ENCODE measurements at places on chromosomes 2 and 18.

DNA sequence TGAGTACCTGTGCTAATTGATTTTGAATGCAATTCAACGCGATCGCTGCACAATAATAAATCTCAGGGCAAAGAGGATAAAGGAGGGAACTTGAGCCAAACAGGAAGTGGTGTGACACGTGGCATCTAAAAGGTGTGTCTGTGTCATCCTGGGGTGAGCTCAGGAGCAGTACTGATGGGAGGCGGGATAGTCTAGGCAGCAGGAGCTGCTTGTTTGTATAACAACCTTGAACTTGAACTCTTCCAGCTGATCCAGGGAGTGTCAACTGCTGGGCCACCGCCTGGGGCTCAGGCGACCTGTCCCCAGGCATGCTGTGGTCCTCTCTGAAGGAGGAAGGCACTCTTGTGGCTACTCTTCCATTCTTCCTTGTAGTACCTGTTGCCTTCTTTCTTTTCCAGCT, 61.2 kb downstream of the BOD1L2 start:
- no peak for DNase-seq

- DNase-seq, result no peak
Observed at GRCh38 chr18:80246445-80247392, 595 bp downstream of the PARD6G start.

GRCh38 chr2:13611939-13612338, 895.2 kb downstream of the TRIB2 start:
- DNase-seq, result no peak

- no peak for DNase-seq
Observed at GRCh38 chr2:7829241-7829640, 852.6 kb upstream of the ID2 start.

- DNase-seq, result no peak
Observed at GRCh38 chr2:45237850-45238542, 228.7 kb upstream of the SIX2 start.

GRCh38 chr18:12282442-12283039, 25.5 kb upstream of the TUBB6 start:
- no peak for DNase-seq

DNA sequence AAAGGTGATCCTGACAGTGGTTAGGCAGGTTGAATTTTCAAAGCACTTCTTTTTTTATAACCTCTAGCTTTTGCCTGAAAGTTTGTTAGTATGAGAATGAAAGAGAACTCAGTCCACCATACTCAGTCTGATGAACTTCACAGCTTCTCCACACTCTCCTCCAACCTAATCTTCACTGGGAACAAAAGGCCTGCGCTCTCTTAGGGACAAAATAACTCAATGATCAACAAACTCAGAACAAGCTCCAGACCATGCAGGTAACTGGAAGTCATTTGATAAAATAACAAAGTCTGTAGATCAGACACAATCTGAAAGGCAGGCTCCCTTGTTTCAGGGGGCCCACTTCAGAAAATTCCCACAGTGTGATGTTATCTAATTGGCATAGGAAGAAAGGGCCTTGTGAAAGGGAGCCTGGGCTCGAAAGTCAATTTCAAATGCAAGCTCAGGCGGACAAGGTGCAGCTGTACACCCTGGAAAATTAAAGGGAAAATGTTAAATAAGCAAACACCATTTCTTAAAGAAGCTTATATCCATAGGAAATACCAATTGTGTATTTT, 142.2 kb downstream of the STK39 start:
- DNase-seq, result no peak

DNA sequence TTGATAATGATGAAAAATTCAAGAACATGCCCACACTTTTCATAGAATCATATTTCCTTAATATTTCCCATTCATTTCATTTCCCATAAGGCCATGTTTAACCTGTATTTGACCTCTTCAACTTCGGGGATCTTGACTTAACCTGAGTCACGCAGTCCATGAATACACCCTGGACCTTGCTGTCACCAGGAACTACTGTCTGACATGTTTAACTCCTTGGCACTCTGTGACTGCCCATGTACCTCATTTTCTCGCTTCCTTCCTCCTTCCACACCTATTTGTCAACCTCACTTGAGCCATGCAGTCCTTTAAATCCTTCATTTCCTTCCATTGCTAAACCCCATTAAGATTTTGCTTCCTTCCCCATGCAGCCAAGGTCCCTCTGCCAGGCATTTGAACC, 16.3 kb downstream of the ABCB11 start:
- no peak for DNase-seq

GRCh38 chr2:174688079-174688478, 76.2 kb downstream of the CHRNA1 start:
- DNase-seq, result no peak

DNA sequence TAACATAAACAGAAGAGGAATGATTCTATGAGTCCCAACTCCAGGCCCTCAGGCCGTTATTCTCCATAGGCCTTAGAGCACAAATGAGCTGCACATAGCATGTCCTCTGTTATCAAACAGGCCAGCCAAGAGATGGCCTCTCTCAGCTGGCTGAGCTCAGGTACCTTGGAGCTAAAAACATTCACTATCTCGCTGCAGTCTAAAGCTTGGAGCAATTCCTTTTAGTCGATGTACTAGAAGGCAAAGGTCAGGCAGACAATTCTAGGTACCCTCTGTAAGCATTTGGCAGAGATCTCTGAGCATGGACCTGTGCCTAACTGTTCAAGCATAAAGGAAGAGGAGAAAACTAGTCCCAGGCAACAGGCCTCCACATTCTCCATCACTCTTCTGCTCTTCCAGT, 38.0 kb upstream of the ATL2 start:
- DNase-seq, result no peak

DNA sequence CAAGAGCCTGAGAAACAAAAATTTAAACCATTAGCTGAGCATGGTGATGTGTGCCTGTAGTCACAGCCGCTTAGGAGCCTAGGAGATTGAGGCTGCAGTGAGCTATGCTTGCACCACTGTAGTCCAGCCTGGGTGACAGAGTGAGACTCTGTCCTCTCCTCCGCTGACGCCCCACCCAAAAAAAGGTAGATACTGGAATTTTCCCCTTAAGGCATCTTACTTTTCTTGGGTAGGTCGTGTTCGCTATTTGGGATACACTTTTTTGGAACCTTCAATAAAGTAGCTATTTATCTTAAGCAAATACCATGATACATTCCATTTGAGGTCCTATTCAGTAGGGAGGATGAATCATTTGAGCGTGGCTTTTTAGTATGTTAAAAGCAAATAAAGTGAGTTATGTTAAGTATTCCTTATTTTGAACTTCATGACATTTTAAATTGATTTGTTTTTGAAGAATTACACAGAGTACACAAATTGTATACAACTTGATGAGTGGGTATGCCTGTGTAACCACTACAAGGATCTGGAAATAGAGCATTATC, 38.7 kb downstream of the RALBP1 start:
- DNase-seq, result no peak

DNA sequence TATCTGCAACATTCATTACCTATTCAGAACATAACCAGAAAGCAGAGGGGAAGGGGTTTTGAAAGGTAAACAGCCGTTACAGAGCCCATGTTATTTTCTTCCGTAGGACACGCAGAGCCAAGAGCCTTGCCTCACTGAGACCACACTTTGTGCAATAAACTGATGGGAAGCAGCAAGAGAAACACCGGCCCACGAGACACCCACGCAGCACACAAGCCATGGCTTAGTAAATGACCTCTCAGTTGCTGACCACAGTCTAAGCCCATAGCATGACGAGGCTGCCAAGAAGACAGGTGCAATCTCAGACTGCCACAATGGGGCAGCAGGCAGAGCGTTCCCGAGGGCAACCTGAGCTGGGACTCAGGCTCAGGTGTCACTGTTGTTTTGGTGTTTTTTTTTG, 59.6 kb downstream of the CABYR start:
- DNase-seq, result no peak

DNA sequence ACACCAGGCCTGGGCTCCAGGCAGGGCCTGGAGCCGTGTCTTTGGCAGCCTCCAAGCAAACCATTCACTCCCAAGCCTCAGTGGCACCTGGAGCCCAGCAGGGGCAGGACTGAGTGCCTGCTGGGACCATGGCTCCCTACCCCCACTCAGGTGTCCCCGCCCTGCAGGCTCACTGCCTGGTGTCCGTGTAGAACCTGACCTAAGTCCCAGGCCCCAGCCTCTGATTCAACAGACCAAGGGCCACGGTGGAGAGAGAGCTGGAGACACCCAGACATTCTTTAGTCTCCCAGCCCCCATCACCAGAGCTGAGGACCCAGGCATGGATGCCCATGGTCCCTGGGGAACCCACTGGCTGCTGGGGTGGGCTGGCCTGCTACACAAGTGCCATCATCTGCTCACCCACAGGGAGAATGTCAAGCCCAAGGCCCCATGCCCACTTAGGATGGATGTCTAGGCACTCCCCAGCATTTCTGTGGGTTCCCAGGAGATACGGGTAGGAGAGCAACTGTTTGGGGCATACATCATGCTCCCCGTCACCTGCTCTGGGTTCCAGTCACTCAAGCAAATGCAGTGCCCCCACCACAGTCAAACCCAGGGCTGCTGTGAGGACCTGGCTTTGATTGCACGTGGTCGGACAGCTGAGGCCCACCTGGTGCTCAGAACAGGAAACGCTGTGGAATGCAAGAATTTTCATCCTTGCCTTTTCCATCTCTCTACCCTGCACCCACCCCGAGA, 42.9 kb upstream of the ATG16L1 start:
- no peak for DNase-seq

DNA sequence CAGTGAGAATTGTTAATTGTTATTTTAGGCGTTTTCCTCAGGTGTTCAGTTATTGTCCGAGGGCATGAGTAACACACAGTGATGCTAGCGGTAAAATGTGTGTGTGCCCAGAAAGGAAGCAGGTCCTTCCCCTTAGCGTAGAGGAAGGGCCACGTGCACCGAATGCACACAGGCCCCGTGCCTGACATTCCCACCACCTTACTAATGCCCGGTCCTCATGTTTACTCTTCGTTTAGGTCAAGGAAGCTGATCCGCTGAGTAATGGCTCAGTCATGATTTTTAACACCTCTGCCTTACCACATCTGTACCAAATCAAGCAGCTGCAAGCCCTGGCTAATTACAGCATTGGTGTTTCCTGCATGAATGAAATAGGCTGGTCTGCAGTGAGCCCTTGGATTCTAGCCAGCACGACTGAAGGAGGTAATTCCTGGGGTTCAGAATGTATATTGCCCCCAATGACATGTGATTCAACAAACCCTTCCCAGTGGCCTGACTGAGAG, 76.7 kb downstream of the MERTK start:
- DNase-seq, result no peak

DNA sequence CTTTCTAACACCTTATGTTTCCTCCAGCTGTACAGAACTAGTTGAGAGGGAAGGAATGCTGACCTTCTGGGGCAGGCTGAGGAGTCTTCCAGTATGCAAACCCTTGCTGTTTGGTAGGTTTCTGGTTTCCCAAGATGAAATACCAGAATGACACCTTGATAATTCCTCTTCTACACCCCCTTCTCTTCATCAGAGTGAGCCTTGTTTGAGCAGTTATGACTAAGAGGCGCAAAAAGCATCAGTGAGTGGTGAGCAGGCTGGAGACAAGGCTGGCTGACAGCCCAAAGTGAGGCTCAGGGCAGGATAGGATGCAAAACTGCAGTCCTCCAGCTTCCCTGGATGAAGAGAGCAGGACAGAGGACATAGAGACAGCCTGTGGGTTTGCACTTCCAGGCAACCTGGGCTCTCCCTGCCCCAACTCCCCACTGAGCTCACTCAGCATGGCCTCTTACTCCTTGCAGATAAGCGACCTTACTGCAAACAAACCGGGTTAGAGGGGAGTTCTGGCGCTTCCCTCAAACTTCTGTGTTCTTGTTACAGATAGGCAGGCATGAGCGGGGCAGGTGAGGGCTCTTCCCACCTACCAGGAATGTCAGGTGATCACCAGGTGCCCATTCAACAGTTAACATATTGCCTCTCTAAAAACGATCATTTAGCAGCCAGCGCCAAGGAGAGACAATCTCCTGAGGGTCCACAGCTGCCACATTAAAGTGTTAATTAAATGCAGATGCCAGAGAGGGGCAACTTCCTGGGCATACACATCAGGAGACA, 5.4 kb downstream of the MPPE1 start:
- DNase-seq, result no peak

DNA sequence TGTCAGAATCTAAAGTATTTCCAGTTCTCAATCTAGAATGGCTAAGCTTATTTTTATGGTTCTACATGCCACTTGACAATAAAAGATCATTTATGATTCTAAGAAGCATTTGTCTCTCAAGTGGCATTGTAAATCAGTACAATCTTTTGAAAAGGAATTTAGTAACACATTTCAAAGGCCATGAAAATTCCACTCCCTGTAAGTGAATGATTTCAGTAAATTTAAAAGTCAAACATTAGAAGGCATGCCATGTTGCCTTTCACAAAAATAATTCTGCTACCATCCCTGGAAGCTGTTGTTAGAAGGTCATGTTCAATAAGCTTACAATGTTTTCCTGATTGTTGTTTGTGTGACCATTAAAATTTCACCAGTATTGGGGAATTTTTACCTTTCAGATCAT, 142.9 kb downstream of the RPIA start:
- DNase-seq, result no peak

DNA sequence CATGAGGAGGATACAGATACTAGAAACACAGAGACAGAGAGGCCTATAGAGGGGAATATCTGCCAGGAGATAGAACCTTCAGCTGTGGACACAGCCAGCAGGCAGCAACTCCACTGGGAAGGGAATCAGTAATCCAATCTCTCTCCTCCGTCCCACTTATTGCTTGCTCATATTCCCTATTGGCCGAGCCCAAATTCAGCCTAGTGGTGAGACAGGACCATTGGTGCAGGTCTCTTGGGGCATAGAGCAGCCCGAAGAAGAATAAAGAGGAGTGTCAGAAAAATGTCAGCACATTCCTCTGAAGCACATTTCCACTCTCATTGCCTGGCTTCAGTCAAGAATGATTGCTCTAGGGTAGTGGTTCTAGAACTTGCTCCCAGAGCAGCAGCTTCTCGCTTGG, 1091.5 kb upstream of the GYPC start:
- no peak for DNase-seq

- no peak for DNase-seq
Observed at GRCh38 chr18:67980241-67980640, 463.7 kb upstream of the DSEL start.

DNA sequence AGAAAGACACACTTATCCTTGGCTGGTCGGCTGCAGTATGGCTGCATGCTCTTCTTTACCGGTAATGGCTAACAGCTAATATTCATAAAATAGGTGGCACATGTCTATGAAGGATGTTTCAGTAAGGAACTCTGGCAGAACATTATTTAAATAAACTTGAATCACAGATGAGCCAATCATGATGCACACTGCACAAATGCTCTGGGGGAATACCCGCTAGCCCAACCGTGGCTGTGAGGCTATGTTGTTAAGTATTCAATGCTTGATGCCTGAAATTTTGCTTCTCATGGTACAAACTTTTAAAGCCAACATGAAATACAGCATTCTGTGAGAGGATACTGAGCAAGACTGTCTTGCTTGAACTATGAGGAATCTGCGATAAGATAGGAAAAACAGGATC, 505.8 kb downstream of the ZEB2 start:
- no peak for DNase-seq

- DNase-seq, result no peak
Observed at GRCh38 chr2:51976623-51977022, 944.7 kb upstream of the NRXN1 start.

DNA sequence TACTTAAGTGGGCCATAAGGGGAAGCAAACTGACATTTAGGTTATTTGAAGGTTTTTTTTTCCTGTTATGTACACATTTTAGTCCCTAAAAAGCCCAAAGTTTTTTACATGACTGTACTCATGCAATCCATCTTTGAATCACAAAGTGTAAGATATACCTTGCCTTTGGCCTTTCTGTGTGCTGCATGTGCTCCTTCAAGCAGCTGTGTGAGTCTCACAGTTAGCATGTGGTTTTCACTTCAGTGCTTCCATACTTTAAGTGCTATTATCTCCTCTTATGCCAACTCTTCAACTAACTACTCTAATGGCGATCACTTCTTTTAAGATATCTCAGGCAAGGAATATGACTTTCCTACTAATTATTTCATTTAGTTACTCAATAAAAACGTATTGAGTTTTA, 597.1 kb upstream of the ACVR2A start:
- DNase-seq, result no peak

Data from cortex of kidney (tissue), 1 donor.